Large intestine (tissue), 12 donors: ENCODE measurements at places on chromosomes 7 and 10. TPM values are rescaled to one million over a fixed set of nuclear protein-coding genes. Genes with fewer than 3 reads are reported as not detected.
A peak's percentile ranks its signal among the peaks of the same experiment; 100 is the strongest.

Gene HOXA13
- not detected for polyA plus RNA-seq

DNA sequence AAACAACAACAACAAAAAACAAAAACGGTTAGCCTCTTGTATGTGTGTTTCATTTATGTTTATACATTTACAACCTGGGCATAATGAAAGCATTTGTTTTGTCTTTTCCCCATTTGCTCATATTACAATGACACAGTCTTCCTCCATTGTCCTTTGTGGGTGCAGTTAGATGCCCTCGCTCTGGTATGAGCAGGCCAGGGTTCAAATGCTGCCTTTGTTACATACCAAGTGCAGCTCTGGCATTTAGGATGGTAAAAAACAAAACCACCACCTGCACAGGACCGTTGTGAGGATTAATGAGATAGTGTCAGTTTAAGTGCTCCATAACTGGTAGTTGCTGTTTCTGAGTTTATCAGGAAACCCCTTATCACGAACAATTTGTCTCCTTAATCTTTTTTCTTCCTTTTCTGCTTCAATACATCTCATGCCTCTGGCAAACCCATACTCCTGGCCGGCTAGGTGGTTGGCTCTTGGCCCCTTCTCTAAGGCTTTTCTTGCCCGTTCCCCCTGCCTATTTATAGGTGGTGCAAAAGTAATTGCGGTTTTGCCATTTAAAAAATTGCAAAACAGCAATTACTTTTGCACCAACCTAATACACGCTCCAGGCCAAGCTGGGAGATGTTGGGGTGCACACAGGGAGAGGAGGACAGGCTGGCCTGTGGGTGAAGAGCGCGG lies 18.6 kb upstream of the TMEM225B start:
- H3K27ac ChIP-seq = no peak overlapping the region
- H3K36me3 ChIP-seq = no peaks in the 10 kb centered on the region
- H3K4me3 ChIP-seq = peak overlapping the region; percentile 62
- H3K27me3 ChIP-seq = no peaks in the 10 kb centered on the region
- H3K4me1 ChIP-seq = peaks cover 5% of the 10 kb centered on the region
- no peak for DNase-seq

DNA sequence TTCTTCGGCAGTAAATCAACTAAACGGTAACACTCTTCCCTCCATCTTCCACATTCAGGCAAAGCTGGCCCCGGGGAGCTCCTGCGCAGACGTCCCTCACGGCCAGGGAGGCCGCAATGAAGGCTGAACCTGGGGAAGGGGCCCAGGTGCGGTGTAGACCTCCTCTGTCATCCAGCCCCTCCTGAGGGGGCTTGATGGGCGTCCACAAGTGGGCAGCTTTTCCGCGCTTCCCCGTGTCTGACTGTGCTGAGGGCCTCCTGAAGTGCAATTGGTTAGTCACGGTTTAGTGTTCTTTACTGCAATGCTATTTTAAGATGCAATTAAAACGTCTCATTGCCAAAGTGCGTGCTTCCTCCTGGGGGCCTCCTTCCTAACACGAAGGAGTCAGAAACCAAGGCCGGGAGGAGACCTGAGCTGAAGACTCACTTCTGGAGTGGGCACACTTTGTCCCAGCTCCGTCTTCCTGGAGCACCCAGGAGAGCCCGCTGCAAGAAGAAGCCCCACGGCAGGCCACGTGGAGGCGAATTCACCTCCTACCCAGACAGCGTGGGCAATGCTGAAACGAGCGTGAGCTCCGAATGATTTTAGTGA lies 173.3 kb downstream of the ELFN1 start:
- H3K36me3 ChIP-seq = no peaks in the 10 kb centered on the region
- H3K4me1 ChIP-seq = peaks cover 16% of the 10 kb centered on the region
- no peak for DNase-seq
- no peak overlapping the region for H3K27ac ChIP-seq

- DNase-seq = no peak
- H3K36me3 ChIP-seq = peaks cover 85% of the 10 kb centered on the region
- H3K27me3 ChIP-seq = no peaks in the 10 kb centered on the region
- peaks cover 15% of the 10 kb centered on the region for H3K4me1 ChIP-seq
- no peak overlapping the region for H3K27ac ChIP-seq
These were observed 18.4 kb downstream of the FXYD4 start for GRCh38 chr10:43389867-43390266.

GRCh38 chr10:124611738-124612137 lies 132.4 kb downstream of the FAM53B start:
- H3K4me1 ChIP-seq = no peaks in the 10 kb centered on the region
- no peak overlapping the region for H3K27ac ChIP-seq
- peaks cover 11% of the 10 kb centered on the region for H3K36me3 ChIP-seq
- no peak overlapping the region for H3K4me3 ChIP-seq
- no peak for DNase-seq

DNA sequence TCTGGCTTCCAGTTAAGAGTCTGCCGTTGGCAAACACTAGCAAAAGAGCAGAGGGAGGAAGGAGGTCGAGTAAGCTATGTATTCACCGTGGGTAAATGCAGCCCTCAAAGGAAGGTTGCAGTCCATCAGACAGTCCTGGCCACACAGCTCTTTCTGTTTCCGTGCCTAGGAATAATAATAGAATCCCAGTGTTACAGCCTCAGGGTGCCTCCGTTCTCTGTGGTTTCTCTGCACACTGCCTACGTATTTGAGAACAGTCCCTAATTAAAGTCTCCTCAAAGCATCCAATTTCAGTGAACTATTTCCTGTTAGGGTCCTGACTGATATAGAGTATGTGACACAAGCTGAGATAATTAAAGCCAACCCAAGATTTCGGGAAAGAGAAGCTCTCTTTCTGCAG lies 176.7 kb downstream of the GPAM start:
- no peaks in the 10 kb centered on the region for H3K4me1 ChIP-seq
- H3K27me3 ChIP-seq = no peaks in the 10 kb centered on the region
- H3K4me3 ChIP-seq = no peak overlapping the region

DNA sequence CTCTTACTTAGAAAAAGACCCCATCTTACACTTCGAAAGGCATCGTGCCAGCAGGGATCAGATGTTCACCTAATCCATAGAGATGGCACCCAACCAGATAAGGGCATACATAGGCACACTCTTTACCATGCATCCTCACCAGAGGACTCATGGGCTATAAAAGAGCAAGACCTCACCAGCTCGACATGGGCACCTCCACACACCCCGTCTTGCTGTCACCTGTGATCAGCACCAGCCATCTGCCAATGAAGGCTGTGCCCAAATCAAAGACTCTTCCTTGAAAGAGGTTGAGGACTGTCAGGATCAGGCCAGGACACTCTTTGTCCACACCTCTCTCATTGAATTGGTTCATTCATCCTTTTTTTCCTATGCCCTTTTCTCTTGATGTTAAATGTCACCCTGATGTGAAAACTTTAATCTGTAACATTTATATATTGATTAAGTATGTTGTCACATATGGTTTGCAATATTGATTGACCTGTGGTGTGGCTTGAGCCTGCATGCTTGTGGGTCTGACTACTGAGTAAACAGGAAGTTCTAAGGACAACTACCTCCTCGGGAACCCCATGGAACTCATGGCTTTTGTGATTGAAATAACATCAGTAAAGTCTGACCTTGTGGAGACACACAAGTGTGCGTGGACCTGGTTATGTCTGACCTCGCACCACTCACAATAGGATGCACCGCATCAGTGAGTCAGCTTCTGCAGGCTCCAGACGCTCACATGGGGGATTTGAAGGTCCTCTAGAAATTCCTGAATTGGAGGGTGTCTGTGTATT lies 75.5 kb downstream of the HTR5A start:
- H3K4me1 ChIP-seq = no peaks in the 10 kb centered on the region
- H3K36me3 ChIP-seq = no peaks in the 10 kb centered on the region
- no peak for DNase-seq
- H3K4me3 ChIP-seq = no peak overlapping the region

- peaks cover 74% of the 10 kb centered on the region for H3K36me3 ChIP-seq
- H3K4me1 ChIP-seq = peaks cover 5% of the 10 kb centered on the region
- no peaks in the 10 kb centered on the region for H3K27me3 ChIP-seq
- no peak for DNase-seq
- H3K4me3 ChIP-seq = no peak overlapping the region
- H3K27ac ChIP-seq = no peak overlapping the region
These were observed 45.8 kb upstream of the SORBS1 start for GRCh38 chr10:95606922-95607321.

- H3K27me3 ChIP-seq = no peaks in the 10 kb centered on the region
- peak overlapping the region; percentile 2 for H3K27ac ChIP-seq
- H3K4me1 ChIP-seq = peaks cover 62% of the 10 kb centered on the region
These were observed 11.1 kb downstream of the FAM53B start for GRCh38 chr10:124732931-124733570.
